ENCODE measurements at places on chromosomes 4 and X.

DNA sequence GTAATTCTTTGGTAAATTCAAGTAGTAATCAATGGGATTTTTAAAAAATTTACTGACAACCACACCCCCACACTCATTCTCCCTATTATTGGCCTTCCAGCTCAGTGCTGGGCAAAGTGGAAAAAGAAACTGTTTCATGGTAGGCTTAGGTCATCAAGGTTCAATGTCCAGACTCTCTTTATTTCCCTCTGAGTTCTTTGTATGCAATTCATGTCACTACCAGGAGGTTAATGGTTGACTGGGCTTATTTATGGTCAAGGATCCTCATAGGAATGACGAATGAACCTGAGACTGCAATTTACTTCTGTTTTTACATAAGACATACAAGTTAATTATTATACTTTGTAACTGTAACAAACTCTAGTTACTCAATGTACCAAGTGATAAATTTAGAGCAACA is 403.2 kb downstream of the KLHL13 start:
- no peak for DNase-seq

DNA sequence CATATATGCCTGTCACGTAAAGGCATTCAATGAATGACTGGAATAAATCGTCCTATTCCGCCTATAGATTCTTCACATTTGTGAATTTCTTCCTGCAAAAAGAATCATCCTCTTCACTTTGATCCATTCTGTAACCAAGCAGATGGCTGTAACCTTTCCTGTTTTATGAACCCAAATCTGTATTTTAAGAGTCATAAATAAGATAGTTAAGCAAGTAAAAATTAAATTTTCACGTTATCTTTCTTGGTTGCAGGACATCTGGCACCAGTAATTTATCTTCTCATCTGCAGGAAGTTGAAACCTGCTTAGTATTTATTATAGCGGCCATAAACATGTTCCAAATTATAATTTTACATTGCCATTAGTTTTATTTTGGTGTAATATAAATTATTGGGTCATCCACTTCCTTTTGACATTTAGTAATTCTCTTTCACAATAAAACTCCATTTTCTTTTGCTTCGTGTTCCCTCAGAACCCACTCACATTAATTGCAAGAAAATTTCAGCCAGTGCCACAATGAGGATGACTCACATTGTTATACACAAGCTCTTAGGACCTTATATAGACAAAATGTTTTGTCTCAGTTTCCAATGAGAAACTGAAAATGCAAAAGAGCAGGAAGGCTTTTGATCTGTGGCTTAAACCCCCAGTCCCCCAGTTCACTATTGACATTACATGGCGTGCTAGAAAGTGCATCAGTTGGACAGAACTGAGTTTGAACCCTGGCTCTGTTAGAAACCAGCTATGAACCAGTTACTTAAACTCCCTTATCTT is 51.1 kb downstream of the TMEM156 start:
- DNase-seq = peak; percentile 91

DNA sequence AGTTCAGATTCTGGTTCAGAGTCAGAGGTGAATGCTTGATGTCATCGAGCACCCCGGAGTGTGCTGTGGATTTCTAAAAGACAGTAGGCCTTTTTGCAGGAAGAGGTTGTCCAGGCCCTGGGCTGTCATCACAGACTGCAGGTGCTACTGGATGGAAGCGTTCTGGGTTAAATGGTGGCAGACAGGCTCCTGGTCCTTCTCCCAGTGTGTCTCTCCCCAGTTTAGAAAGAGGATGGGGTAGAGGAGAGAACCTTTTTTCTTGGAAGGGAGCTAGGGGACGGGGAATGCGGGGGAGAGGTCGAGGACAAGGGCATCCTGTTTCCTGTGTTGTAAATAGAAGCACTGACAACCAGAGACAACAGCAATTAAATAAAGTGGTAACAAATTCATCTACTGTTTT is 102.3 kb upstream of the NUDT6 start:
- no peak for DNase-seq

GRCh38 chr4:84099599-84099998 is 399.5 kb downstream of the NKX6-1 start:
- DNase-seq = no peak

DNA sequence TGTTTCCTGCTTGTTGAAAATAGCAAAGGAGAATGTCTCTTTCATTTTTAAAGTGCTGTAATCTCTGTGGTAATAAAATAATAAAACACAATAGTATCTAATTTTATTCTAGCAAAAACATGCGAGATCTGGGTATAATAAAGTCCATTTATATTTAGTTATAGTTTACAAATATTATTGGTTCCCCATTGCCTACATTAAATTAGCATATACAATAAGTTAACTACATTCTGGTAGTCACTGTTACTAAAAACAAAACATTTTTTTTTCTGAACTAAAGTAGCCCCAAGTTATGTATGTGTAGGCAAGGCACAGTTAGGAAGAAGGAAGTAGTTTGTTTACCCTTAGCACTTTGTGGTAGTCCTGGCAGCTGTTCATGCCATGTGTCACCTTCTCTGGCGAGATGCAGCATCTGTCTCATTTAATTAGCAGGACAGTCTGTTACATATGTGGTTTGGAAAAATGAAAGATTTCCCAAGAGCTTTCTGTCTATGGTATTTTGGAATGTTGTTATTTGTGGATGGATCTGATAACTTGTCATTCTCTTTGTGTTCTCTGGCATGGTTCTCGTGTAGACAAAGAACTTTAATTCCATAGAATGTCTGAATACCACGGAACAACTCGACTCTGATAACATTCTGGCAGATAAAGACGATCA is 231.3 kb upstream of the PITX2 start:
- peak; percentile 97 for DNase-seq

DNA sequence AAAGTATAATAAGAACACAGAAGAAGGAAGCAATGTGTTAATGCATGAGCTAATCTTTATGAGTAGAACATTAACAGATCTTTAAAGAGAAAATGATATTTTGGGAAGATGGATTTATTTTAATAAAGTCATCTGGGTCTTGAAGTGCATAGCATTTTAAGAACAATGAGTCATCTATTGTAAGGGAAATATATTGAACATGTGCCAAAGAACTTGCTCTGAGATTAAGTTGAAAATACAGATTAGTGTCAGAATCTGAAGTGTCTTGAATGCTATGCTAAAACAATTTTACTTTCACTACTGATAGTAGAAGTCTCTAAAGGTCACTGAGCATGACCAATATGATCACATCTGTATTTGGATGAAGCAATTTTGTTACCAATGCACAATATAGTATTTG is 776.7 kb upstream of the GRID2 start:
- no peak for DNase-seq

- DNase-seq = peak; percentile 14
Measured at GRCh38 chr4:80619070-80619674, 283.6 kb downstream of the CFAP299 start.

Data from fibroblast of skin of abdomen (primary cell).